CD4-positive, alpha-beta memory T cell (primary cell): ENCODE measurements at places on chromosomes 2 and 18.

DNA sequence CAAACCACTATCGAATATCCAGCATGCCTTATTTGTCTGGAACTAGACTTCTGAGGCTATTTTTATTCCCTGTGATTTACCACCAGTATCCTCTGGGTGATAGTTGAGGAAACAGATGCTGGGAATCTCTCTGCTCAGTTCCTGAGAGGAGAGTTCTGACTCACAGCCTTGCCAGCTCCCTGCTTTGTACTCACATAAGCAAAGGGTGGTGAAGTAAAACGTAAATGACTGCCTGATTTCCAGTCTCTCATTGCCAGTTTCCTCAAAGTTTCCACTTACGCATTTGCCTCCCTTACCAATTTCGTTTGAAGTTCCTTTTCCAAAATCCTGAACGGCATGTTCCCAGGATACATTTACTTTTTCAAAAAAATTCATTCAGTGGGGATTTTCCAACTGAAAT lies 69.2 kb upstream of the HNRNPA3 start:
- no peak for DNase-seq

DNA sequence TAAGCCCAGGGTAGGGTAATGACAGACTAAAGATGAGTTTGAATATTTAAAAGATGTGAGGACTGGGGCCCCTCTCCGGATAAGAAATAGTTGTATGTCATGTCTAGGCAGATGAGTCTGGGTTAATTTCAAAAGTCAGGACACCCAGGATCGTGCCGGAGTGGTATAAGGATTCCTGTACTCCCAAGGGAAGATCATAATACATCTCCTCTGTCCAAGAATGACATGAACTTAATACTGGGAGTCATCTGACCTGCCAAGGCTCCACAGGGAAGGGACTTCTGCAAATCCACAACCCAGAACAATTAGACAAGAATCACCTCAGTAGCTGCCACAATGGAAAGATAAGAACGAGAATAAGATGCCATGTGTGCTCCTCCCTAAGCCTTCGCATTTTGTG lies 17.1 kb downstream of the RPRM start:
- no peak for DNase-seq

DNA sequence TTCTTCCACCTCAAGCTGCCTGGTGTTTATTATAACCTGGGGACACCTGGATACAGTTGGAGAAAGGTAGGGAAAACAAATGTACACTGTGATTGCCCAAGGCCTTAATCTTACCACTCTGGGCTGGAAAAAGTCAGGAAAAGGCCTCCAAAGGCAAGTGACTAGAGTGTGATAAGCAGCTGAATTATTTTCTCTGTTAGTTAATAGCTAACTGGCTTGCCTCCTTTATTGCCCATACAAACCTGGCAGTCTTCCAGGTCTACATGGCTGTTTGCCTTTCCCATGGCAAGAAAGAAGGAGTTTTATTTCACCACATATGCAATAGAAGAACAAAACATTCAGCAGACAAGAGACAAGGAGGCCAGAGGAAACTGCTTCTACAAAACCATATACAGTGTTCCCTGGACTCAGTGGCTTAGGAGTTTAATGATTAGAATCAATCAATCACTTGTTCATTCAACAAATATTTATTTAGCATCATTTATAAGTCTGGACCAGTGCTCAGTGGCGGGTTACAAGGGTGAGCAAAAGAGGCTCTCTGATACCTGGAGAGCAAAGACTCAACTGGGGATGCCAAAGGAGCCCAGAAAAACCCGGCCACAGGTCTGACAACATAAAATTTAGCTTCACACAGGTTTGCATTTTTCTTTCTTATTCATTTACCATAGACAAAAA lies 27.5 kb upstream of the SUCLG1 start:
- DNase-seq: no peak

- no peak for DNase-seq
Measured at GRCh38 chr2:14306268-14306861, 326.2 kb upstream of the LRATD1 start.

DNA sequence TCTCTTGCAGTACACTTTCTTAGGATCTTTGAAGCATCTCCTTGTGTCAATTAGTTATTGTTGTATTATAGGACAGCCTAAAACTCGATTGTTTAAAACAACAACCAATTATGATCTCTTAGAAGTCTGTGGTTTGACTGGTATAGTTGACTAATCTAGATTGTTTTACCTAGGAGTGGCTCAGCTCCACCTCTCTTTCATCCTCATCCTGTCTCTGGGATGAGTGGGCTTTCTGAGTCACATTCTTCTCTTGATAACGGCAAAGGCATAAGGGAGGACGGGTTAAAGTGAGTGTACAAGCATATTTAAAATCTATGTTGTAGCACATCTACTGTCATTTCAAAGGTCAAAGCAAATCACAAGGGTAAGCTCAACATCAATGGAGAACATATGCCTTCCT lies 102.3 kb upstream of the GULP1 start:
- DNase-seq: no peak

DNA sequence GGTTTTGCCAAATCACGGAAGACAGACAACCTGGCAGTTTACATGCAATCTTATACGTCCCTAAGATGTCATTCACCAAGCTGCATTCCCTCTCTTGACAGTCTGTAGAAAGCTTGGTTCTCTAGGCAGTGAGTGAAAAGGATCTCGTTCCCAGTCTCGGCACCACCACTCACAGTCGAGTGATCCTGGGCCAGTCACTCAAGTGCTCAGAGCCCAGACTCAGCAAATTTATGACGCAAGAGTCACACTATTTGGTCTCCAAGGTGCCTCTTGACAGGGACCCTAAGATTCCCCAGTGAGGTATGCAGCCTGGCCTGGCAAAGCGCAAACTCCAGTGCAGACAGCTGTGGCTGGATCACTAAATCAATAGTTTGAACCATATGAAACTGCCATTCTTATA lies 77.9 kb downstream of the EIPR1 start:
- DNase-seq: no peak

DNA sequence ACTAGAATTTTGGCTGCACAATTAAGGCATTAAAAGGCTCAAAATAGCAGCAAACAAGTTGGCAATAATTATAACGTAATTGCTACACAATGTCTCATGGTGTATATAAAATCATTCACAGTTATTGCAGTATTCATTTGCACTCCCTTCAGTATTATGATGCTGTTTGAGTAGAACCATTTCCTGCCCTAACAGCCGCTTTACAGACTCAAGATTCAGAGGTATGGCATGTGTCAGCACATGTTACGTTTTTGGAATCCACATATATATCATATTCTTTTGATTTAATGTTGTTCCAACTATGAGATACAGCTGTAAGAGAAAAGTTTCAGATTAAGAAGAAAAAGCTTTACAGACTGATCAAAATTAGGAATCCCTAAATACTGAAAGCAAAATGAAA lies 56.3 kb upstream of the NCKAP5 start:
- no peak for DNase-seq

GRCh38 chr2:75155115-75155514 lies 44.2 kb downstream of the TACR1 start:
- DNase-seq: no peak

DNA sequence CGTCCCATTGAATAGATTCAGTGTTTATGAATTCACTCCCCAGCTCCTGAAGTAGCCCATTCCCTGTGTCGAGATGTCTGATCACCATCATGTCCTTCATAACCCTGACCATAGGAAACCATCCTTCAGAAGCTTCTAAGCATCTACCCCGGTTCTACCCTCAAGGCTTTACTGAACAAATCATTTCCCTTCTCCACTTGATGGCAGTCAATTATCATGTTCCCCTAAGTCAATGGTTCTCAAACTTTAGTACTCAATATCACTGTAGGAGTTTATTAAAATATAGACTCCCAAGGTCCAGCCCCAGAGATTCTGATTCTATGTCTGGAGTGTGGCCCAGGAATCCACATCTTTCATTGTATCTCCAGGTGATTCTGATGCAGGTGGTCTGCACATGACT lies 228.4 kb upstream of the SP5 start:
- DNase-seq: no peak

DNA sequence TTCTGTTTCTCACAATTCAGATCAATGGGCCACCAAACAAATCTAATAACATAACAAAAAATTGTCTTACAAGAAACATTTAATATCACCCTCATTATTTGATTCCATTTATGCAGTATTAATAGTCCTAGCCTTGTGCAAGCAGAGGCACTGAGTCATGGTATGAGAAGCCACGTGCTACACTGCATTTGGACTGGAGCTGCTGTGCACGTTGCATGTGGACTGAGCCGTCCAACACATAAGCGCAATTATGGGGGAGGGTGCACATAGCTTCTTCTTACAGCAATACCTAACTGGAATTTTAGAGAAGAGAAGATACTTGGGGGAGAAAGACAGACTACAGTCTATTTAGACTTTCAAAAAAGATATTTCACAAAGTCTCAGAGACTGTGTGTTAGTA lies 329.6 kb upstream of the ID2 start:
- no peak for DNase-seq

DNA sequence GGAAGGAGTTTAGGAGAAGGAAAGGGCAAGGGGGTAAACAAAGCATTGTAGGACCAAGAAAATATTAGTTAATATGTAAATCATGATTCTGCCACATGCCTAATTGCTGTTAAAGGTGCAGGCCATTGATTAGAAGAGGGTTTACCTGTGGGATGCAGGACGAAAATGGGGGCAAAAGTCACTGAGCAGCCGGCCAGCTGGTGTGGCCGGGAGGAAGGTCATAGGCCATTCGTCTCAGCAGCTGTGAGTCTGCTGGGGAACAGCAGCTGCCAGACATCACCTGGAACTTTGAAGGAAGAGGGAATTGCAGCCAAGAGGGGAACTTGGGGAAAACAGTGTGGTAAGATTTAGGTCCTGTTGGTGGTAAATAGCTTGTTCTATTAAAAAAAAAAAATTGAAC lies 184.4 kb downstream of the DYSF start:
- no peak for DNase-seq
